Skin of body (tissue), 3 donors: ENCODE measurements at places on chromosomes 4 and X.

GRCh38 chrX:20032201-20032600, 41.3 kb upstream of the BCLAF3 start:
- no peak for DNase-seq

GRCh38 chrX:13081395-13082205, 37.2 kb upstream of the FAM9C start:
- no peak for DNase-seq

- no peak for DNase-seq
These were observed 60.3 kb downstream of the DLG3 start for GRCh38 chrX:70504772-70505450.

DNA sequence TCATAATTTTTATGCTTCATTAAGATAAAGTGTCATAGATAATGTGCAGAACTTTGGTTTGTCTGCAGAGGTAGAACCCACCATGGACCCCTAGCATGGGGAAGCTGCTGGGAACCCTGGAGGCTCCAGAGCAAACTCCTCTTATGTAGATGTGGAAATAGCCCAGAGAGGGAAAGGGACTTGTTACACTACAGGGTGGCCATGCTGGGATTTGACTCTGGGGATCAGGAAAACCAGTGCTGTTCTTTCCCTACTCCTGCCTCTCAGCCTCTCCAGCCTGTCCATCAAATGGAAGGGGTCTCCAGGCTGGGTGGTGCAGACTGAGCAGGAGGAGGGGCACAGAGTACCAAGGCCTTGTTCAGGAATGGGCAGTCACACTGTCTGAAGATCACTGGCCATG, 54.2 kb downstream of the MSX1 start:
- DNase-seq = no peak

GRCh38 chr4:27861381-27861787, 1000.7 kb downstream of the STIM2 start:
- no peak for DNase-seq

DNA sequence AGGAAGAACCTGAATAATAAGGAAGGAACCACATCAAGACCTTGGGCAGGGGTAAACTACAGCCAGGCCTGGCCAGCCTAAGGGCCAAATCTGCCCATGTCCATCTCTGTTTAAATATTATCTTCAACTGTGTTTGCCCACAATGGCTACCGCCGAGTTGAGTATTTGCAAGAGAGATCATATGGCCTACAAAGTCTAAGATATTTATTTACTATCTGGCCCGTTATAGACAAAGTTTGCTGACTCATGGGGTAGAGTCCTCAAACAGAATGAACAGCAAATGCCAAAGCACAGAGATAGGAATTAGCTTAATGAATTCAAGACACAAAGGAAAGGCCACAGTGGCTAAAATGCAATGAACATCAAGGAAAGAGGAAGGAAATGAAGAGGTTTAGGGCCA, 44.8 kb downstream of the RPS6KA3 start:
- DNase-seq = no peak

DNA sequence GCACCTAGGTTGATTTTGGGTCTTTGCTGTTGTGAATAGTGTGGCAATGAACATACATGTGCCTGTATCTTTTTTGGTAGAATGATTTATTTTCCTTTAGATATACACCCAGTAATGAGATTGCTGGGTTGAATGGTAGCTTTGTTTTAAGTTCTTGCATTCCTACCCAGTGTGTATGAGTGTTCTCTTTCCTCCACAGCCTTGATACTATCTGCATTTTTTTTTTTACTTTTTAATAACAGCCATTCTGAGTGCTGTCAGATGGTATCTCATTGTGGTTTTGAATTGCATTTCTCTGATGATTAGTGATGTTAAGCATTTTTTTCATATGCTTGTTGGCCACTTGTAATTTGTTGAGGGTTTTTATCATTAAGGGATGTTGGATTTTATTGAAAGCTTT, 351.8 kb upstream of the GNPDA2 start:
- DNase-seq = no peak

GRCh38 chrX:13377550-13377934, 57.7 kb upstream of the ATXN3L start:
- DNase-seq = peak; percentile 80

DNA sequence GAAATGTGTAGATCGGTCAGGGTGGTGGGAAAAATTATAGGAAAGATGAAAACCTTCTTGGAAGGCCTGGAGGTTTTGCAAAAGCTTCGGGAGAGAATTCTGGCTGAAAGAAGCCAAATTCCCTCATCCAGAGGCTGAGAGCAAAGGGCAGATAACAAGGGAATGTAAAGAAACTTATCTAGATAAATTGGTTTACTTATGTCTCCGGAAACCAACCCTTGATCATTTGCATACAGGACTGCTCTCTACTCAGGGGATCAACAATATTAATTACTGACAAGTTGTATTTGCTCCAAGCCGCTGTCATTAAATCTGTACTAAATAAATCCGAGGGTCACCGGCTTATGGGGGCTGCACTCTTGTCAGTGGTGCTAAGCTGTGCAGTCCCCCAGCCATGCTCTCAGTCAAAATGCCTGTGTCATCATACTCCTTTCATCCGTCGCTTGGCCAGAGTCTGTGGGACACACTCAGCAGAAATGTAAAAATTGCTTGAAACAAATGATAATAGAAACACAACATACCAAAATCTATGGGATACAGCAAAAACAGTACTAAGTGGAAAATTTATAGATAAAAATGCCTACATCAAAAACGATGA, 715.7 kb downstream of the KCTD8 start:
- DNase-seq = no peak

GRCh38 chr4:136800248-136800647, 732.0 kb downstream of the PCDH18 start:
- DNase-seq = no peak

GRCh38 chrX:121308276-121308805, 260.9 kb downstream of the GLUD2 start:
- DNase-seq = peak; percentile 45

DNA sequence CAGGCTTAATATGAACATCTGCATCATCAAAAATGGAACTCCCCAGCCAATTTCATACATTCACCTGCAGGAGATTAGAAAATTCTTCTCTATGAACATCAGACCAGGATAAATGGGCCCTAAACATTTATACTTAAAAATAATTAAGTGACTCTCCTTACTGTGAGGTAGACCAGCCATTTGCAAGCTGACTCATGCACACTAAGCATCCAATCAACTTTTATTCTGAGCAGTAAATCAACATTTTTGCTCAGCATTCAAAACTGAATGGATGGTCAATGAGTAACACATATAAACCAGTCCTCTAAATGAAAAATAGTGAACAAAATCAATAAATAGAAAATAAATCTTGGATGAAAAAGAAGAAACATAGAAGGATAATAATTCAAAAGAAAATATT, 19.9 kb upstream of the PCDH10 start:
- no peak for DNase-seq

DNA sequence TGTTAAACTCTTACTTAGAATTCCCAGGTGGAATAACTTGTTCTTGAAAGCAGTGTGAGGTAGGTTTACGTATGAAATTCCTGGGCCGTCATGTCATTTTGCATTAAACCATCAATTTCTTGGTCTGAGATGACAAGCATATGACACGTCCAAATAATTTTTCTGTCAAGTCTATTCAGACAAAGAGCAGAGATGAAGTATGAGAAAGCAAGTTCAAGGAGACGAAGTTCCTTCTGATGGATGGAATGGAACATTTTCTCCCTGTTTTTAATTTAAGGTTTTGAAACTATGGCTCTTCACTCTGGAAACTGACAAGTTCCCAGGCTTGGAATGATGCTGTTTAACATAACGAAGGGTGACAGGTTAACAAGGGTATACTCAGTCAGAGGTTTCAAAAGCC, 252.8 kb upstream of the SFRP2 start:
- peak; percentile 10 for DNase-seq

- no peak for DNase-seq
These were observed 957.8 kb downstream of the C4orf33 start for GRCh38 chr4:130053723-130054122.

GRCh38 chr4:145679991-145680455, at the start of gene C4orf51:
Gene C4orf51 (plus strand): TSS chr4:145680146. CDS start chr4:145680204, 58 bp downstream.
- DNase-seq = no peak
